ENCODE measurements at places on chromosomes 4 and X. TPM values are rescaled to one million over a fixed set of nuclear protein-coding genes. Genes with fewer than 3 reads are reported as not detected.

- no peaks in the 10 kb centered on the region for H3K27me3 ChIP-seq
- H3K4me1 ChIP-seq: no peaks in the 10 kb centered on the region
- no peaks in the 10 kb centered on the region for H3K36me3 ChIP-seq
- H3K27ac ChIP-seq: no peak overlapping the region
Measured at GRCh38 chrX:123186801-123187200, 2.7 kb downstream of the GRIA3 start.

- H3K4me1 ChIP-seq: no peaks in the 10 kb centered on the region
- H3K27ac ChIP-seq: no peak overlapping the region
- H3K27me3 ChIP-seq: no peaks in the 10 kb centered on the region
- H3K4me3 ChIP-seq: no peak overlapping the region
- no peak for DNase-seq
Measured at GRCh38 chrX:147757750-147758149, 154.0 kb upstream of the FMR1 start.

- no peak for DNase-seq
- H3K4me3 ChIP-seq: no peak overlapping the region
- no peak overlapping the region for H3K27ac ChIP-seq
- no peaks in the 10 kb centered on the region for H3K4me1 ChIP-seq
- no peaks in the 10 kb centered on the region for H3K36me3 ChIP-seq
Measured at GRCh38 chrX:31487951-31488350, 416.1 kb upstream of the FTHL17 start.

The KCTD8 gene
- total RNA-seq: 1.8 TPM

The TMEM31 gene
- total RNA-seq: not detected

The SPON2 gene
- total RNA-seq: 15.2 TPM

DNA sequence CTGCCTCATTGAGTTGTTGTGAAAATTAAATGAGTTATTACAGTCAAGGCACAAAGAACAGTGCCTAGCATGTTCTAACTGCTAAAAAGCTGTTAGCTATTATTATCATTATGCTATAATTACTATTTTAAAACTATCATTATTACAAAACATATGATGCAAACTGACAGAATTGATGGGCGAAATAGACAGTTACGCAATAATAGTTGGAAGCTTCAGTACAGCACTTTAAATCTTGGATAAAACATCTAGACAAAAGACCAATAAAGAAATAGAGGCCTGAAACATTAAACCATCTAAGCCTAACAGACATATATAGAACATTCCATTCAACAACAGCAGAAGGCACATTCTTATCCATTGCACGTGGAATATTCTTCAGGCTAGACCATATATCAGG, 73.0 kb downstream of the TAB3 start:
- no peak for DNase-seq
- no peaks in the 10 kb centered on the region for H3K27me3 ChIP-seq
- H3K4me1 ChIP-seq: no peaks in the 10 kb centered on the region
- no peaks in the 10 kb centered on the region for H3K36me3 ChIP-seq

DNA sequence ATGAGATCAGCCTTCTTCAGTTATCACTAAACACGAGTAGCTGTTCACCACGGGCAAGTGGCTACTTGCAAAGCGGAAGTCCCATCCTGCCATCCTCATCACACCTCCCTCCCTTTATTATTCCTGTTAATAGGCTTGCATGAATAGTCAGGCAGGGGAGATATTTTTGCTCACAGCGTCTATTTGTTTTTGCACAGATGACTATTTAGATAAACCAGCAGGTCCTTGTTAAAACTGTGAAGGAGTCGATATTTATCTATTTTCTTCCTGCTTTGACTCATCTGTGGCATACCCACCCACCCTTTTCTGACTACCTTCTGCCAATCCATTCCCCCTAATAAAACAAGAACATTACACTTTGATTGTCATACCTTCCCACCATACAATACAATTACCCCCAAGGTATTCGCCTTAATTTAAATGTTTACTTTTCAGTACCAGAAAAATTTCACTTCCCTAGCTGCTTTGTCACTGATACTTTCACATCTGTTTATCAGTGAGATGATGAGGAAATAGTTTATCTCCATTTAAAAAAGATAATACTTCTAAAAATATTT, 96.6 kb upstream of the BANK1 start:
- H3K4me3 ChIP-seq: no peak overlapping the region
- no peaks in the 10 kb centered on the region for H3K27me3 ChIP-seq
- no peak for DNase-seq

The SPANXN4 gene
- total RNA-seq: not detected

The PQBP1 gene
- total RNA-seq: 37.5 TPM

DNA sequence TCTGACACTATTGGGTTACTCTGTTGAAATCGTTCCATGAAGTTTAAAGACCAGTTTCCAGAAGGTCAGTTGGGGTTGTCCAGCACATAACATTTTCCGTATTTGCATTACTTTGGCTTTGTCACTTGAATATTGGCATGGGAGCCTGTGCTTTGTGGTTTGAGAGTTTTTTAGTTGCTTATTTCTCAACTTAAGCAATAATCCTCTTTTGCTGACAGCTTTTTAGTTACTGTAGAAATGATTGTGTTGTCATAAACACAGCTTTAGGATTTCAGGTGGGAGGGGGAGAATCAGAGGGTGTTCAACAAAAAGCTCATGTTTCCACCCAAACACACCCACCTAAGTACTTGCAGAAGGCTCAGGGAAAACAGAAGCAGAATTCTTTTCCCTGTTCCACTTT, 210.7 kb upstream of the TLL1 start:
- no peak overlapping the region for H3K27ac ChIP-seq
- no peaks in the 10 kb centered on the region for H3K27me3 ChIP-seq
- H3K4me1 ChIP-seq: no peaks in the 10 kb centered on the region
- no peak overlapping the region for H3K4me3 ChIP-seq
- no peaks in the 10 kb centered on the region for H3K36me3 ChIP-seq
- DNase-seq: no peak

The DGKK gene
- not detected for total RNA-seq

DNA sequence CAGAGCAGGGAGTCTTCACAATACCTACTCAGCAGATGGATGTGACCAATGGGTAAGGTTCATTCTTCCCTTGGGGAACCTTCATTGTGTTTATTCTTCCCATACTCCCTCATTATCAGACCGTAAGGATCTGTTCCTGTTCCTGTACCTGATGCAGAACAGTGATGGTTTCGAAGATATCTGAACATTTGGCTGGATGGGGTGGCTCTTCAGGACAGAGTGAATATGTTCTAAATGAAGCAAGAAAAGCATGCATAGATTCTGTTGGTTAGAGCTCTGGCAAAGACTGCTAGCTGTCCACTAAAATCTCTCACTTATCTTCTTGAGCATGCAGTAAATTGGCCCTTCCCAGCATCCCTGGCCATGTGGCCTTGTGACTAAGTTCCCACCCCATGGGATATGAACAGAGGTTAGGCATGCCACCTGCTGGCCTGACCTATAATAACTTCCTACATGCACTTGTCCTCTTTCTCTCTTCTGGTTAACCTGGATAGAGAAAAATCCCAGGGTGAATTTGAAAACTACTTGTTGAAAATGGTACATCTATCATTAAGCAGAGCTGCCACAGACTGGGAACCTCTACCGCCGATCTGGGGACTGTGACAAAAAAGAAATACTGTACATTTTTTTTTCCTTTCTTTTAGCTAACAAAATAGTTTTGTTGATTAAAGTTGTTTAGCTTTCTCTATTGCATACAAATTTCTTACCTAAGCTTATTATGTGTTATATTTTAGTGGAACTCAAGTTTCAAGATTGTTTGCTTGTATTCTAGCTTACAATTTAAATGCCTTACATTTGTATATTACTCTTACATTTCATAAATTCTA, 60.0 kb upstream of the BANK1 start:
- no peak overlapping the region for H3K27ac ChIP-seq
- no peaks in the 10 kb centered on the region for H3K4me1 ChIP-seq
- H3K27me3 ChIP-seq: no peaks in the 10 kb centered on the region
- H3K36me3 ChIP-seq: no peaks in the 10 kb centered on the region

- H3K27ac ChIP-seq: no peak overlapping the region
- no peaks in the 10 kb centered on the region for H3K4me1 ChIP-seq
- H3K4me3 ChIP-seq: no peak overlapping the region
- no peaks in the 10 kb centered on the region for H3K36me3 ChIP-seq
Measured at GRCh38 chrX:96170626-96171025, 514.0 kb upstream of the DIAPH2 start.

DNA sequence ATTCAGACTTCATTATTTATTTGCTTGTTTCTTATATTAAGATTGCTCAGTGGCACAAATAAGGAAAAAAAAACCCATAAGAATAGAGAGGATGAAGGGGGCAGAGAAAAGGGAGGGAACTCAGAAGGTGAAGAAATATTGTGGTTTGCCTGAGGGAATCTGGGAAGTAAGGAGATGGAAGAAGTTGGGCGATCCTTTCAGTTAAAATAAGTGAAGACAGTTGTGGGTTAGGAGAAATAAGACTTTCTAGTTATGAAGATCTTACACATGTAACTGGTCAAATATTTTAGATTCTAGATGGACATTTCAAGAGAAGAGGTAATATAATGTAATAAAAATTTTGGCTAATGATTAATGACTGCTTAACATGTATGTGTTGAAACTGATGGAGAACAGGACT, 138.7 kb upstream of the LIMCH1 start:
- H3K4me1 ChIP-seq: peaks cover 64% of the 10 kb centered on the region
- peak overlapping the region; percentile 58 for H3K27ac ChIP-seq
- no peak overlapping the region for H3K4me3 ChIP-seq
- DNase-seq: no peak
- no peaks in the 10 kb centered on the region for H3K27me3 ChIP-seq
- no peaks in the 10 kb centered on the region for H3K36me3 ChIP-seq

DNA sequence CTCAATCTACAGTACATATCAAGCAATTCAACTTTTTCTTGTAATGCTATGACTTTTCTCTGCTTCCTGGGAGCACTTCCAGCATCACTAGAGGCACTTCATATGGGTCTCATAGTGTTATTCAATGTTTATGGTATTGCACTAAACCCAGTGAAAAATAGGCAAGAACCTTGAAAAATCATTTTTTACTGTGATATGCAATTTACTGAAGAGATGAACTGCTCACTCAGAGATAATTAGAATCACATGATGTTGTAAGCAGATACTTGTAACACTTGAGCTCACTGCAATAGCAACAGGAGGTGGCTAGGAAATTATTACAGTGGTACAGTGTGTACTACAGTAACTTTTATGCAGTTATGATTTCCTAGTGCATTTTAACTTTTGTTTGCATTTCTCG, 93.3 kb downstream of the RASGEF1B start:
- H3K4me3 ChIP-seq: no peak overlapping the region
- peaks cover 8% of the 10 kb centered on the region for H3K4me1 ChIP-seq
- DNase-seq: no peak
- no peaks in the 10 kb centered on the region for H3K36me3 ChIP-seq
- H3K27ac ChIP-seq: no peak overlapping the region
- H3K27me3 ChIP-seq: no peaks in the 10 kb centered on the region

- no peak overlapping the region for H3K27ac ChIP-seq
- H3K4me1 ChIP-seq: no peaks in the 10 kb centered on the region
- no peaks in the 10 kb centered on the region for H3K27me3 ChIP-seq
- H3K4me3 ChIP-seq: no peak overlapping the region
- no peaks in the 10 kb centered on the region for H3K36me3 ChIP-seq
- no peak for DNase-seq
Measured at GRCh38 chr4:11264841-11265240, 163.9 kb downstream of the HS3ST1 start.

Measured in thoracic aorta (tissue), 2 donors.